ENCODE measurements at places on chromosomes 16 and 17. TPM values are rescaled to one million over a fixed set of nuclear protein-coding genes. Genes with fewer than 3 reads are reported as not detected.
A peak's percentile ranks its signal among the peaks of the same experiment; 100 is the strongest.

NOMO2 gene
- 82.6 TPM for polyA plus RNA-seq

CTF1 gene
- polyA plus RNA-seq: 3.0 TPM

RMI2 gene
- polyA plus RNA-seq: 2.9 TPM

TEX14 gene
- 0.03 TPM for polyA plus RNA-seq

SYT17 gene
- polyA plus RNA-seq: 2.5 TPM

CSF3 gene
- polyA plus RNA-seq: not detected

VAT1L gene
- polyA plus RNA-seq: 3.5 TPM

GRCh38 chr16:50841081-50841886, 99.4 kb downstream of the CYLD start:
- peak; percentile 10 for DNase-seq

- DNase-seq: no peak
Observed at GRCh38 chr17:74243013-74243755, 29.8 kb downstream of the TTYH2 start.

DNA sequence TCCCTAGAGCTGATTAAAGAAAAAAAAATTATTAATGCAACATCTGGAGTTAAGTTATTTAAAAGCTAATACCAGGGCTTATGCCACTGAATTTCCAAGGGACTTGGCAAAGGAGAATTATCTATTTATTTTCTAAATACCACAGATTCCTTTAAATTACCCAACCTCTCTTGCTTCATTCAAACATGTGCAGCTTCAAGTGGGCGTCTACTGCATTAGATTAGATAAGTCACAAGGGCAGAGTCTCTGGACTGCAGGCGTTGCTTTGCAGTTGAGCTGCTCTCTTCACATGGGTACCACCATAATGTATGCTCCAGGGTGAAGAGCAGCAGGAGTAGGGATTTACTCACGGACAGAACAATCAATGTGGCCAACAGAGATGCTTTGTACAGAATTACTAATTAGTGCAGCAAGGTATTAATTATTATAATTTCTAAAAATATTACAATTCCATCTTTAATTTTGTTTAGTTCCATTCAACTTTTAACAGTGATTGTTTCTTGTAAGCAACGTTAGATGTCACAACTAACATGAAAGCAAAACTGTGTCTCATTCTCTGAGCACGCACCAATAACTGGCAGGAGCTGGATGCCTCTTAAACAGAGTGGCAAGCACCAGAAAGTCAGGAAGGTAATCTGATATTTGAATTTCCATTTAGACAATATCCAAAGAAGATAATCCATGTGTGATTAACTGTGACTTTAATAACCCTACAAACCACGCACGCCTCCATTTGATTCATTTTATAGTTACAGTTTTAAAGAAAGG, 214.2 kb downstream of the STX8 start:
- DNase-seq: peak; percentile 73

GRCh38 chr16:54548281-54548680, 261.7 kb upstream of the IRX3 start:
- no peak for DNase-seq

DNA sequence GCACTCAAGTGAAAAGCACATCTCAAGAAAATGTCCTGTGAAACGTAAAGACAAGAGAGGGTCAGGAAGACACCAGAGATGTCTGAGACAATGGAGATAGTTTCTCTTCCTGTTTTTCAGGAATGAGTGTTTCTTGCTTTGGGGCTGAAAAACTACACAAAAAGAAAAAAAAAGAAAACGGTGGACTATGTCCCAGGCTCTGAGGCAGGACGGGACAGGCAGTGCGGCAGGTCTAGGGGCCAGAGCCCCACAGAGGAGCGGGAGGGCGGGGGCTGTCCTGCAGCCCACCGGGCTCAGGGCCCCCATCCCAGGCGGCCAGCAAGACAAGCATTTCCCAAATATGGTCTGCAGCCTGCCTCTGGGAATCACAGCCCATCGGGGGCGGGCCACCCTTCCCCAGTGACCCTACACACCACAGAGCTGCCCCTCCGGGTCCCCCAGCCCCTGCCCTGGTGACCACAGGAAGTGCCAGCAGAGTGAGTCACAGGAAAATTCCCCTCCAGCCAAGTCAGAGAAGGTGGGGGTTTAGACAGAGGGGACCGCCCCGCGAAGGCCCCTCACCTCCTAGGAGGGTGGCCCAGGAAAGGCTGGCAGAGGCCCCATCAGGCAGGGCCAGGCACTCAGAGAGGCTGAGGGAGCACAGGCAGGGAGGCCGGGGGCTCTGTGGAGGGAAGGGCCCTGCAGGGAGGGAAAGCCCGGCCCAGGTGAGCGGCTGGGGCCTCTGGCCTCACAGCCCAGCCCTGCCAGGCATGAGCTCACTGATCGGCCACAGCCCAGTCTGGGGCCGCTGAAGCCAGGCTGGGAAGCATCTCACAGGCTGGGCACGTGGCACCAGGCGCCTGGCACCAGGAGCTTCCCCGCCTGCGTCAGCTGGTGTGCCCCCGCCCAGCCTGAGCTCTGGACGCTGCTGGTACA, 6.3 kb downstream of the BCAR1 start:
- peak; percentile 61 for DNase-seq

DNA sequence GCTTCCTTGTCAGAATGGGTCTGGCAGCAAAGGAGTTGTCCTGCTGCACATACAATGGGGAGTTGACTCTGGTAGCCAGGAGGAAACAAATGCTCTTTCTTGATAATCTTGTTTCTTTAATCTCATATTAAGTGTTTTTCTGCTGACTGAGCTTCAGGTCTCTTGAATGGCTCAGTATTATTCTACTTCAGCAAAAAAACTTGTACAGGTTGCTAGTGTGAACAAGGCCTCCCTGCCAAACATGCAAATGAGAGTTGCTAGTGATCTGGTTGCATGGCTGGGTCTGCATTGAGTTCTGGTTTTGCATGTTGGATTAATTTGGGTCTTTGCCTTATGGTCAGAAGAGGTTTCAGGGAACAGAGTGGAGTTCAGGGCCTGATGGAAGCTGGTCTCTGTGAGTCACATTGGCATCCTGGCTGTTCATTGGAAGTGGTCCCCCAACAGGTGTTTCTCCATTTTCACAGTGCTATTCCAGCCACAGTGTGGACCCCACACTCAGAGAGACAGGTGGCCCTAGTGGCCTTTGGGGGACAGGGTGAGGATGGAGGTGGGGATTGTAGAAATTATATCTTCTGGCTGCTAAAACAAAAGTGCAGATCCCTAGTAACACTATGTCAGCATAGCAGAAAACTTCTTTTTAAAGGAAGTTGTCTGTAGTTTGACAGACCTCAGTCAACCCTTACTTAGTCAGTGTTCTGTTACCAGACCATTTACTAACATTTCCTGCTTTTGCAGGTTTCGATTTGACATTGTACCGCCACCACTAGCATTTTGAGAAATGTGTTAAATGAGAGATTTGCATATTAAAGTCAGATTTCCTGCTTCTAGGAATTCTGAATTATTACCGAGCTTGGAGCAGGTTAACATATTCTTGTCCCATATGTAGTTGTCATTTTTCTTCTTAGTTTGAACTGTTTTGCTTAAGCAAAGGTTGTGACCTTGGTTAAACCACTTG, 47.1 kb downstream of the EPN2 start:
- no peak for DNase-seq

DNA sequence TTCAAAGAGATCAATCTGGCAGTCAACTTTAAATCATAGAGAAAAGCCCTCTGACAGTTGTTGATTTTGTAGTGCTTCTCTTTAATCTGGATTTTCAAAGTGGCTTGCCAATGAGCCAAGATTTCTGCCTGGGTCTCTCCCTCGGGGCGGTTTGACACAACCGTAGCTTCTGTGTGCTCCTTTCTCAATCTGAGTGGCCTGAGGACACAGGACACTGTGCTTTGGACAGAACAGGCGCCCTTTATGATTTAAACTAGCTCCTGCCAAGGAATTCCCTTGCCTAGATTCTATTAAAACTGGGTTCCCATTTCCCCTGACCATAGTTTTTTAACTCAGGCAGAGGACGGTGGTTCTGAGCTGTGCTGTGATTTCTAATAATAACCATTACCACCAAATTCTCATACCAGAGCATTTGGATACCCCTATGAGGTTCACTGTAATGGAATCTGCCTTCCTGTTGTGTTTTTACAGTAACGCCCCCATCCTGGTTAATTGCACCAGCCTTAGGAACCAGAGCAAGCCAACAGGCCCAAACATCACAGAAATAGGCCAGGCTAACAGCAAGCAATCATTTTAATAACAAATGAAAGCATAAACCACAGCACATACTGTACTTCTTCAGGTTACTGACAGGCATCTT, 4.0 kb downstream of the ZFHX3 start:
- DNase-seq: no peak

DNA sequence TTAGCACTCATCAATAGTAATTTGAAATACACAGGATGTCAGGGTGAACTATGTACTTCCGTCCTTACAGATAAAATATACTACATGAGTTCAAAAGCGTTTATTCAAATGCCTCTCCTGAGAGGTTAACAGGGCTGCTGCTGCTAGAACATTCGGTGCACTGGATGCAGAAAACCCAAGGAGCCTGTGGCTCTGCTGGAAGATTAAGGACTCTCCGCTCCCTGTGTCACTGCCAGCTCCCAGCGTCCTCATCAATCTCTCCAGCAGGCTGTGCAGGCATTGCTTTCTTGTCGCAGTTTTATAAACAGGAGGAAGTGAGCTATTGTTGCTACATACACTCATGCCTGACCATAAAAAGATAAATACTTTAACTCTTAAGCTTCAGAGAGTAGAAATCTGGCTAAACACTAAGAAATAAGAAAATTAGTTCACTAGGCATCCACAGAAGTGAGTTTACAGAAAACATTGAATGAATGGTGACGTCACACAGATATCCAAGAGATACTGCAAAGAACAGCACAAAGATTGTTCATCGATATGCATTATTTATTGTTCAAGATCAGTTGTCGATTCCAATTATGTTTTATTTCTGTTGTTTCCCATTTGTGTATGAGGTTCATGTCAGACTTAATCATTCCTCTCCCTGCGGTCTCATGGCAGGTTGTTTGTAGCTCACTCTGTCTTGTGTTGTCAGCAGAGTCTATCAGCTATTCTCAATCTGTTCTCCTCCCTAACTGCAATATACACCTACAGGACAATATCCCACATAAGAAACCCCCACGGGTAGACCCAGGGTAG, 127.9 kb upstream of the MON1B start:
- DNase-seq: no peak

- no peak for DNase-seq
Observed at GRCh38 chr16:55495616-55496289, 13.1 kb upstream of the LPCAT2 start.

GRCh38 chr17:55453839-55454557, 32.4 kb upstream of the MMD start:
- no peak for DNase-seq

GRCh38 chr16:15765880-15766279, 90.9 kb downstream of the MYH11 start:
- DNase-seq: peak; percentile 38

DNA sequence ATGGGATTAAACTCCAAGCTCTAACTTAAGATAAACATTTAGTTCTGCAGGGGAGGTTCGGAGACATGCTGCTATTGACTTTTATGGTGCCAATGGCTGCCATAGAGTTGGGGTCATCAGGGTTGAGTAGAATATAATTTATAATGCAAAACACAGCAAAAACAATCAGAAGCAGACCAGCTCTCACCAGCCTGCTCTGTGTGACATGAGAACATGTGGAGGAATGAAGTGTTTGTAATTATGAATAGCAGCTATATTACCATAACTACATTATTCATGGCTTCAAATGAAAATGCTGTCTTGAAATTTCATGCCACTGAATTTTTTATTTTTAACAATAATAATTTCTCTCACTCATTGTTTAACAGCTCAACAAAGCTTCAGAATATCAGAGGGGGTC, 645.6 kb upstream of the CDH8 start:
- no peak for DNase-seq

DNA sequence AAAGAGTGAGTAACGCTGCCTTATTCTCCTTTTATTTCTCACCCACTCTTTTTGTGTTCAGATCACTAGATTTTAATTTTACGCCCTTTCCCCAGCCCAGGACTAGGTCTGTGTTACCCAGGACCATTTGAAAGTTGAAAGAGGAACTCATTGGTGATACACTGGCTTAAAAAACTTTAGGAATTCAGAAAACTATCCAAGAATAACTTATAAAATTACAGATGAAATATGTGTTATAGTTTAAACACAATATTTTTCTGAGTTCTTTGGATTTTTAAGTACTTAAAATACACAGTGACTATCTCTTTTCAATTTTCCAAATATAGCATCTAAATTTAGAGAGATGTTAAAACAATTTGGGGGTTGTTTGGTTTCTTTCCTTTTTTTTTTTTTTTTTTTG, 385.2 kb downstream of the CDH13 start:
- no peak for DNase-seq
